ENCODE measurements at places on chromosomes 7 and 10.
A peak's percentile ranks its signal among the peaks of the same experiment; 100 is the strongest.

- DNase-seq, result no peak
Measured at GRCh38 chr10:44809647-44810046, 101.5 kb upstream of the TMEM72 start.

GRCh38 chr7:145331522-145331921 is 495.7 kb upstream of the TPK1 start:
- no peak for DNase-seq

DNA sequence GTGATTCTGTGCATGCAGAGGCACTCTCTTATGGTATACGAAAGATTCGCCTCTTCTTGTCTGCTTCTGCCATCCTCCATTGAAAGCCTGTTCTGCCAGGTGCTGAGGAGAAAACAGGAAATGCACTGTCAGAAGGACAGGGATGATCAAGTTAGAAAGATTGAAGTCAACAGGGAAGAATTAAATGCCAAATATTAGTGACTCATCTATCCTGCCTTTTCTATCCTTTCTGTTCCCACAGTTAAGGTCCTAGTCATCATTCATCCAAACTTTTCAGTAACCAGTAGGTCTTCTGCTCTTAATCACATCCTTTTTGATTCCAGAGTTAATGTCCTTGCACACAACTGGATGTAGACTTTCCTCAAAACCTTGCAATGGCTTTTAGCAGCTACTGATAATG is 4.8 kb upstream of the ZNF783 start:
- no peak for DNase-seq

DNA sequence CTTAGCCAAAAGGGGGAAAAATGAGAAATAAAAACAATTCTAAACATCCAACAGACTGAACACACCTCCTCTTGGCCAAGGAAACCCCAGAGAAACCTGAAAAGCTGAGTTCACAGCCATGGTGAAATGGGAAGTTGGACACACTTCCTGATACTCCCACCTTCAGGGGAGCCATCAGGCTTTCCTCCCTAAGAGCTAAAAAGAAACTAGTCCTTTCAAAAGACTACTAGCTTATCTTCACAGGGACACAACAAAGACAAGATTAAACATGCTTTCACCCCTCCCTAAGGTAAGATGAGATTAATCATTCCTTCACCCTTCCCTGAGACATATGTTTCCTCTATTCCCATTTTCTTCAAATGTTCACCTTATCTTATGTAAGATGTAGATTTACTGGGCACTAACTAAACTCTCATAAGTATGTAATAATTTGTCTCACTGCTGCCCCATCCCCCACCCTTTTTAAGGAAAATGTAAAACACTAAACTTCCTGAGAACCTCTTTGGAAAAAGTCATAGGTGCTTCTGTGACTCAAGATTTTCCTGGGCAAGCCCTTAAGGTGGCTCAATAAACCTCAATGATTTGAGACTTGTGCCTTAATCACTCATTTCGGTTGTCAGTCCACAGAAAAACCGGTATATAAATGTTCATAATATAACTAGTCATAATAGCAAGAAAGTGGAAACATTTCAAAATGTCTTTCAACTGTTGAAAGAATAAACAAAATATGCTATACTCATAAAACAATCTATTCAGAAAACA is 40.5 kb downstream of the HTR7 start:
- no peak for DNase-seq

- no peak for DNase-seq
Measured at GRCh38 chr10:28180654-28181053, 122.2 kb downstream of the MPP7 start.

DNA sequence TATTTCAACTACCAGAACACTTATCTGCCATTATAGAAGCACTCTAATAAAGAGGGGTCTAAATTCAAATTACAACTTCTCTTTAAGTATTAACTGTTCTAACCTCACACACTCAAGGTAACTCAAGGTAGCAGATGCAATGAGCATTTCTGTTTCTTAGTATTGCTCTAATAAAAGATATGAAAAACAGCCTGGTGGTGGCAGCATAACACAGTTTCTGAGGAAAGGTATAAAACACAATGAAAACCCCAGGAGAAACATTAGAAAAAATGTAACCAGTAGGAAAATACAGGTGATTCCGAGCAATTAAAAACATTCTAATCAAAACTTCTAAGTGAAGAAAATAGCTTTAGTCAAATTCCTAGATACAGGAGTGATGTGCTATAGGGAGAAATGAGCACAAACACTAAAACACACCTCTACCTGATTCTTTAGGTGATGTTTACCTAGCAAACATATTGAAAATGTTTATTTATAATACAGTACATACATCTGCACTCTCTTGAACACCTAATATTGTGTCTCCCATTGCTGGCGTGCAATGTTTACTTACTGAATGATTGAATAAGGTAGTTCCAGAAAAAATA is 3.5 kb downstream of the MKRN1 start:
- DNase-seq, result peak; percentile 39

- no peak for DNase-seq
Measured at GRCh38 chr7:4186513-4186780, 495.6 kb upstream of the FOXK1 start.

DNA sequence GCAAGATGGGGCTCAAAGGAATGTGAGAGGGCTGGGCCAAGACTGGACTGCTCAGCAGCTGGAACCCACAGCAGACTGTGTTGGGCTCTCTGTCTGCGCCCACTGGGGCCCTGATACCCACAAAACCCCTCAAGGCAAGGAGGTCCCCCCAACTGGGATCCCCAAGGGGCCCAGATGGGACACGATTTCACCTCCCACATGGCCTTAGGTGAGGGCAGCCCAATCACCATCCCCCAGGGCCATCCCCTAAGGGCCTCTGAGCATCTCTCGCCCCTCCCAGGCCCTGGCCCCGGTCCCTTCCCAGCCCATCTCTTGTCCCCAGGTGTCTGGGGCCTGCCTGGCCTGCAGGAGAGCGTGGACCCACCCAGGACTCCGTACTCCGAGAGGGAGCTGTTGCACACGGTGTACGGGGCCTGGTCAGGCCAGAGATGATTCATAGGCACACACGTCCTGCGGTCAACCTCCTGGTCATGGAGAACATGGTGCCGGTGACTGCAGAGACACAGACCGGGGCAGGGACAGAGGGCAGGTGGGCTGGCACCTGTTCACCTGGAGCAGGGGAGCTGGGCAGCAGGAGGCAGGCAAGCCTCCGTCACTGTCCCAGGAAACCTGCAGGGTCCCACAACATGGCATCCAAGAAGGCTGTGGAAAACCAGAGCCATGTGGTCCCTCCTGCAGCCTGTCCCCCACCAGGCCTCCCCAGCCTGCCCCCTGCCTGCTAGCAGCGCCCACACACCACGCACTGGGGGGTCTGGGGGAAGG is 21.6 kb downstream of the OGDHL start:
- DNase-seq, result no peak

GRCh38 chr7:114755856-114756255 is 166.0 kb upstream of the MDFIC start:
- DNase-seq, result no peak

DNA sequence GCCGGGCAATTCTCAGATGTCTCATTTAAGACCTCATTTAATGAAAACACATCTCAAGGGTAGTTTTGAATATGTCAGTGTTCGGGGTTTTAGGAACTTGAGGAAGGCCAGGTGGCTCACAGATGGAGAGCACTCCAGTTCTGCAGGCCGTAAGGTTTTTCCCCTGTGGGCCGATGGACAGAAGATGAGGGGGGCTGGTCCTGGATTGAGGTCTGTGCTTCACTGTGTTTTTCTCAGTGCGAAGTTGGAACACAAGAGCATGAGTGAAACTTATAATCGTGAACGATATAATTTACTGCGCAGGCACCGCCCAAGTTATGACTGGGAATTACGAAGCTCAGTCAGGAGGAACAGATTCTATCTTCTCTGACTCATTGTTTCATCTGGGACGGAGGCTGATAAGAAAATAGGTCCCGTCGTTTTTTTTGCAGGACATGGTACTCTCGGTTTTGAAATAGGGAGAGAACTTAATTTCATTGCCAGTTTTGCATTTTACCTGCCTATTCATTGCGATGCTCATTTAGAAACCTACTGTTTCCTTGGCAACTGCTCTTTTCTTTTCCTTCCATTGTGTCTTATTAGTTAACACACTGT is 591.0 kb upstream of the PFKP start:
- no peak for DNase-seq

GRCh38 chr10:121450247-121450646 is 148.0 kb downstream of the FGFR2 start:
- DNase-seq, result no peak

- no peak for DNase-seq
Measured at GRCh38 chr7:27239387-27240014, 3.1 kb upstream of the EVX1 start.

Measured in stimulated activated CD4-positive, alpha-beta T cell treated with anti-CD3 and anti-CD28 coated beads, Interleukin-4, amount 100 ng/mL, for 1 hour (primary cell).